Stimulated activated CD4-positive, alpha-beta T cell treated with anti-CD3 and anti-CD28 coated beads, Interleukin-4, amount 100 ng/mL, for 1 hour (primary cell): ENCODE measurements at places on chromosomes 2 and 18.

- no peak for DNase-seq
Observed at GRCh38 chr2:209472871-209473270, 49.0 kb downstream of the MAP2 start.

GRCh38 chr2:72548081-72548764, 277.6 kb downstream of the EXOC6B start:
- DNase-seq: no peak

GRCh38 chr2:40130251-40130994, 321.5 kb downstream of the SLC8A1 start:
- no peak for DNase-seq

- DNase-seq: no peak
Observed at GRCh38 chr18:61676773-61677434, 215.9 kb downstream of the RNF152 start.

- no peak for DNase-seq
Observed at GRCh38 chr2:224220586-224221255, 181.2 kb downstream of the FAM124B start.
